CD8-positive, alpha-beta T cell (primary cell): ENCODE measurements at places on chromosomes 3 and 15. TPM values are rescaled to one million over a fixed set of nuclear protein-coding genes. Genes with fewer than 3 reads are reported as not detected.

Gene MB21D2
- 1.4 TPM for total RNA-seq

DNA sequence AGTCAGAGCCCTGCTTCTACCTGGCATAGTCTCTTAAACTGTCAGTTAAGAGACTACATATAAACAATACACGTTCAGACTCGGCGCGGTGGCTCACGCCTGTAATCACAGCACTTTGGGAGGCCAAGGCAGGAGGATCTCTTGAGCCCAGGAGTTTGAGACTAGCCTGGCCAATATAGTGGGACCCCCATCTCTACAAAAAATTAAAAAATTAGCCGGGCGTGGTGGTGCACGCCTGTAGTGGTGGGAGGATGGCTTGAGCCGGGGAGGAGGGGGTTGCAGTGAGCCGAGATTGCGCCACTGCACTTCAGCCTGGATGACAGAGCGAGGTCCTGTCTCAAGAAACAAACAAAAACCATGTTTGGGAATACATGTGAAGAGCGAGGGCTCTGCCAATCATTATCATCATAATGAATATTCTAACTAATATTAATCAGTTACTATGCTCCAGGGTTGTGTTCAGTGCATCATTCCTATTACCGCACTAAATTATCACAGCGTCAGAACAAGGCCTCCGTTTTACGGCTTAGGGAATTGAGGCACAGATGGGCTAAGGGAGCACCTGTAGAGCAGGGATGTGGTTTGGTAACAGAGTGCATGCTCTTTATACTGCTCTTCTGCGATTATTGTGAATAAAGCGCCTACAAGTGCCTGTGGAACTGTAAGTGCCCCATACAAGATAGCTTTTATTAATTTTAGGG is 844 bp upstream of the UQCC5 start:
- DNase-seq, result no peak

GRCh38 chr3:196636369-196637349 is 2.8 kb upstream of the NRROS start:
- no peak for DNase-seq

Gene MKRN3
- total RNA-seq, result 1.1 TPM

GRCh38 chr15:84656972-84657371 is 1.0 kb downstream of the NMB start:
- no peak for DNase-seq

GRCh38 chr15:78282324-78282723 is 17.1 kb downstream of the SKIC8 start:
- no peak for DNase-seq

DNA sequence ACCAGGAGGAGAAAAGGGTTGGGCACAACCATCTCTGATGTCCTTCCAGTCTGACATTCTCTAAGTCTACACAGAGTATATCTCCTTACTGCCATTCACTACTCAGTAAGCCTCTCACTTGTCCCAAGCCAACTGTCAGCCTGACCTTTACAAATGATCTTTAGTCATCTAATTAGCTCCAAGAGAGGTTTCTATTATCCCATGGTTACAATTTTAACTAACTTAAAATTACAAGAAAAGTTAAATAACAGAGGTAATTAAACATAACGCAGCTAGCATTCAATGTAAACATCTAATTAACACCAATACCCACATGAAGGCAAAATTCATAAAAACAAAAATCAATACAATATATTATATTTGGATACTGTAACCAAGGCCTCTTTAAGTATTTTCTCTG is 126.9 kb downstream of the LSAMP start:
- no peak for DNase-seq

- DNase-seq, result no peak
These were observed 20.5 kb upstream of the SELENOT start for GRCh38 chr3:150582620-150583019.

- DNase-seq, result no peak
These were observed 3.7 kb downstream of the TRAK1 start for GRCh38 chr3:42094691-42095391.

GRCh38 chr15:76208786-76209424 is 102.4 kb downstream of the ETFA start:
- no peak for DNase-seq

Gene FAM131A
- 9.8 TPM for total RNA-seq

- DNase-seq, result no peak
These were observed 28.3 kb downstream of the EHHADH start for GRCh38 chr3:185225523-185225922.

DNA sequence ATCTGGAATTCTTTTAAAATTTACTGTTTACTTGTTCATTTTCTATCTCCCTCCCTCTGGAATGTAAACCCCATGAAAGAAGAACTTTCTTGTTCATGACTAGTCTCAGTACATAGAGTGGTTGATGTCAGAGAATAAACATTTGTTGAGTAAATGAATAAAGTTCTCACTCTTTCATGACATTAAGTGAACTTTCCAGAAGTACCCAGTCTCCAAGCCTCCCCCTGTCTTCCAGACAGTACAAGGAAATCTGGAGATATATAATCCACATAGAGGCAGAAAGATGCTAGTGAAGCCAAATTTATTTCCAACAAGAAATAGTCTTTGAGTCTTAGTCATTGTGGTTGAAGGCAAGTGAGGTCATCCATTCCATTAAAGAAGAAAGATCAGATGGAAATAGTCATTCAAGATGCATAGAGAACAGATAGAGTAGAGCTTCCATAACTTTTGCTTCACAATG is 71.5 kb upstream of the GALNT15 start:
- no peak for DNase-seq

DNA sequence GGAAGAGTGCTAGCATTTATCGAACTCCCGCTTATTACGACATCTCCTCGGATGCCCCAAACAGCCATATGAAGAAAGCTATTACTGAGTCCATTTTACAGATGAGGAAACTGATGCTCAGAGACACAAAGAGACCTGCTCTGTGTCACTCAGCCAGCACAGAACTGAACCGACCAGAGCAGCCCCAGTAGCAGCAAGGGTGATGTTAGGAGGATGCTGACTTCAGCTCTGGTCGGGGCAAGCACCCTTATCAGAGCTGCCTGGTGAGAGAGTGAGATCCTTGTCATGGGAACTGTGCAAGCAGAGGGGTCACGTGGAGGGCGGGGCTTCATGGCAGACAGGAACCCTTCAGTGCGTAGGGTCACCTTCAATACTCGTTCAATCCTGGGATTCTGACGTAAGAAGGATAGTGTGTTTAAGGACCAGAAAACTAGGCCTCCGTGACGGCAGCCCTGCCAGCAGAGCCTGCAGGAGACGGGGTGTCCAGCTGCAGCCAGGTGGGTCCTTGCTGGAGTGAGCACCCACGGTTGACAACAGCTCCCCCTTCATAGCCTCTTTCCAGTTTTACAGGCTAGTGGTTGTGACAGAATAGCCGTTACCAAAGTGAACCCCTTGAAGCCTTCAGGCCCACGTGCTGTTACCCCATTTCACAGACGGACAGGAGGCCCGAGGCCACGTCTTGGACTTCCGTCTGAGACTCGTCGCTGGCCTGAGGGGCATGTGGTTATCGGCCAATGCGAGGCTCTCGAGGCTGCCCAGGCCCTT is 12.0 kb upstream of the IQSEC1 start:
- DNase-seq, result no peak

DNA sequence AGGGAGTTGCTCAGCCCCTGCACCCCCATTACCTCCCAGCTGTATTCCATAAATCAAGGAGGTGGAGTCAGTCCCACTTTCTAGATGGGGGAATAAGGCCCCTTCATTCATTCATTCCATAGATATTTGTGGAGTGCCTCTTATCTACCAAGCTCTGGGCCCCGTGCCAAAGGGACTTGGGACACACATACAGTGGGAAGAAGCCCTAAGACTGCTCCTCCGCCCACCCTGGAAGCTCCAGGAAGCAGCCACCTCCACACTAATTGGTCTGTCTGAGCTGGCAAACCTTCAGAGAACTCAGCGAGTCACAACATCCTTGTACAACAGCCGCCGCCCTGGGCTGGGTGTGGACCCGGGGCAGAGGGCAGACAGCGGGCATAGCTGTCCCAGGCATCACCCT is 6.4 kb downstream of the STRA6 start:
- no peak for DNase-seq

- no peak for DNase-seq
These were observed 221.3 kb downstream of the PDZRN3 start for GRCh38 chr3:73403444-73403843.

Gene BMF
- total RNA-seq, result 11.2 TPM

DNA sequence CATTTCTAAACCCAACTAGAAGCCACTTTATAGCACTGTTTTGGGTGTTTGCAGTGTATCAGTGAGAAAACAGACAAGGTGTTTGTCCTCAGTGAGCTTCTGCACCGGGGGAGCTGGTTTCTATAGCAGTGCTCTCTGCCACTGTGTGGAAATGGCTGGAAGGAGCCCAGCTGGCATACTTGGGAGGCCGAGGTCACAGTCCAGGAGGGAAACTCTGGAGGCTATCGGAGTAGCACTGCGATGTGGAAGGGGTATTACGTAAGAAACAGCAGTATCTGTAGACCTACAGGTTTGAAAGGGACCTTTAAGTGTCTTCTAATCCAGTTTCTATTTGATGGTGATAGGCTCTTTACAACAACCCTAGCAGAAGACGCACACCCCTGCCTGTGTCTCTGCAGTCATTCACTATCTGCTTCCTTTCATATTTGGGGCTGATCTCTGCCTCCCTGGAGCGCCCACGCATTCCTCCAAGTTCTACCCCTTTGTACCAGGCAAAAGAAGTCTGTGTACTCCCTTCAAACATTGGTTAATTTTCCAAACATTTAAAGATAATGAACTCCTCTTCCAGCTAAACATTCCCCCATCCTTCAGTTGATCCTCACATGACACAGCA is 87.4 kb upstream of the ADAMTS17 start:
- no peak for DNase-seq
